Dermis lymphatic vessel endothelial cell (primary cell): ENCODE measurements at places on chromosomes 5 and 9. TPM values are rescaled to one million over a fixed set of nuclear protein-coding genes. Genes with fewer than 3 reads are reported as not detected.

AK3 gene
- 53.0 and 82.6 TPM in 2 replicates for total RNA-seq

HRCT1 gene
- 0.43 and 0.98 TPM in 2 replicates for total RNA-seq

ADGRD2 gene
- total RNA-seq = not detected in 2 replicates

PCDHA8 gene
- under 0.01 and 0.09 TPM in 2 replicates for total RNA-seq

ROPN1L gene
- total RNA-seq = 3.0 and 3.6 TPM in 2 replicates

PFN3 gene
- total RNA-seq = not detected in 2 replicates
